ENCODE measurements at places on chromosomes 12 and 14. TPM values are rescaled to one million over a fixed set of nuclear protein-coding genes. Genes with fewer than 3 reads are reported as not detected.

OSGEP gene
- 62.6 TPM for total RNA-seq

DPPA3 gene
- 3.0 TPM for total RNA-seq

GALNT8 gene
- 4.1 TPM for total RNA-seq

ANG gene
- total RNA-seq: 19.4 TPM

INHBE gene
- total RNA-seq: 9.6 TPM

BORCS5 gene
- 7.5 TPM for total RNA-seq

ZNF705A gene
- total RNA-seq: not detected

ATP23 gene
- 21.9 TPM for total RNA-seq

CACNA2D4 gene
- total RNA-seq: 0.22 TPM

IL31 gene
- total RNA-seq: not detected

Data from H7 (cell line).